ENCODE measurements at places on chromosomes 6 and 20.

GRCh38 chr6:109660526-109661320, 30.3 kb downstream of the AK9 start:
- DNase-seq = no peak

DNA sequence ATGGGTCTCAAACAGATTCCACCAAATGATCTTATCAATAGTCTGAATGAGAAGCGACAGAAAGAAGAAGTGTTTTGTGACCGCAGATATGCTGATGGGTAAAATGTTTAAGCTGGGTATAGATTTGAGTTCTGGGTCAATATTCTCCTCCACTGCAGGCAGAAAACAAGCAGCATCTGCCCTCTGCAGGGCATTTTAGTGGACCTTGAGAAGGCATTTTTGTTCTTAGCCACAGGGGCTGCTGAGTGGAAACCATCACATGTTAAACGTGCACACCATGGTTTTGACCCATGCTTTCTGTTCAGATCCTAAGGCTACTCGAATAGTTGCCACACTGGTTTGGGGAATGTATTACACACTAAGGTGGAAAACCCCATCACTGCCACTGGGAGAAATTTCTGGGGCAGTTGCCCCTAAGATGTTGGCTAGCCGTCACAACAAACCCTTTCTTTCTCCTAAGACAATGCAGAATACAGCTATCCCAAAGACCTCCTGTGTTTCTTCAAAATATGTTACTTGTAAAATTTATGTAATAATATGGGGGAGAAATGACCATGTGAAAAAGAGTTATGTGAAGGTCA, 5.5 kb downstream of the POU3F2 start:
- DNase-seq = no peak

- DNase-seq = no peak
Measured at GRCh38 chr6:21265730-21266044, 327.9 kb upstream of the SOX4 start.

GRCh38 chr6:155889410-155889809, 433.8 kb upstream of the NOX3 start:
- no peak for DNase-seq

- DNase-seq = no peak
Measured at GRCh38 chr6:36337814-36338213, 1.1 kb upstream of the BNIP5 start.
